ENCODE measurements at places on chromosomes 12 and 14.

GRCh38 chr12:46779879-46780278 lies 45.9 kb downstream of the SLC38A4 start:
- DNase-seq = no peak

DNA sequence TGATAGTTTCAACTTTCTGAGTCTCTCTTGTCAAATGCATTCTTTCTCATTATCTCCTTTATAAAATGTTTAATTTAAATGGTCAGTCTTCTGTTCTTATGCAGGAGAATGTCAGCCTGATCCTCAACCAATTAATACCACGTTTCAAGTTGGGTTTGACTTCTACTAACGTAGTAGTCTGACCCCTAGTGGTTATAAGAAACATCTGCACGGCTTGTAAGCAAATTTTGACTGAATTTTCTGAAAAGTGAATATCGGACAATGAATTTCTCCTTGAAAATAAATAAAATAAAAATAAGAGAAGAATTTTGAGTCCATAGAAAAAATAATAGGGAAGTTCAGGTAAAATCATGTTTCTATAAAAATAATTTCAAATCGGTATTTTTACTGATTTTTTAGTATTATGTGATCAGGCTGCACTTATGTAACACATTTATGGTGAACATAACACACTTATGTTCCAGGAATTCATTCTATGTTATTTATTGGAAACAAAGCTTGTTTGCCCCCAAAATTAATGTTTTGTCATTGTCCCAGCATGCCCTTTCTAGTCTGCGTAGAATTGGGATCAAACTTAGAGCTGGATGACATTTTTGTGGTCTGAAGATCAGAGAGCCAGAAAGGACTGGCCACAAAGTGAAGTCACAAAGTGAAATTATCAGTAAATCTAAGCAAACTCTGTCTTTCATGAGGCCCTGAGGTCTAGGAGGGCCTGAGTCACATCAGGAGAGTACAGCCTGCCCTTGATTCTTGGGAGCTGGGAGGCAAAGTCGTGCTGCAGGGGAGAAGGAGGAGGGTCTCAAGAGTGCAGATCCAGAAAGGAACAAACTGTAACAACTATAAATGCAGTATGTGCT lies 101.2 kb upstream of the STXBP6 start:
- DNase-seq = peak; percentile 34

GRCh38 chr12:77531912-77532311 lies 298.8 kb upstream of the NAV3 start:
- no peak for DNase-seq

GRCh38 chr12:131948166-131948712 lies 1.5 kb upstream of the EP400 start:
- DNase-seq = no peak

GRCh38 chr14:75295491-75296345 lies 17.1 kb downstream of the FOS start:
- no peak for DNase-seq

GRCh38 chr12:80589077-80589476 lies 118.4 kb upstream of the MYF6 start:
- no peak for DNase-seq

DNA sequence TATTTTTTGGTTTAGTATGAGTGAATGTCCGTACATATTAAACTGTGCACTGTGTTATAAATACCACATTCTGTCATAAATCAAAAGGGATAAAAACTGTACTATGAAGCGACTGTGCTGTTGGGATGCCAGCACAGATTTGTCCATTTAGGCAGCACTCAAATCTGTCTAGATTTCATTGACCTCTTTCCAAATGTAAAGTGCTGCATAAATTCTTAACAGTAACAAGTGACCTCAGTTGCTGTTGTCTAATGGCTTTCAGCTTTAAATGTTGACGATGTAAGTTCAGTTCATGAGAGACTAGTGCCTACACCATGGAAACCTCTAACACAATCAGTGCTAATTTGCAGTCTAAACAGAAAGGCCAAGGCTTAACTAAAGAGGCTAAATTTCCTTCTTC lies 531.4 kb upstream of the LMO3 start:
- DNase-seq = no peak

DNA sequence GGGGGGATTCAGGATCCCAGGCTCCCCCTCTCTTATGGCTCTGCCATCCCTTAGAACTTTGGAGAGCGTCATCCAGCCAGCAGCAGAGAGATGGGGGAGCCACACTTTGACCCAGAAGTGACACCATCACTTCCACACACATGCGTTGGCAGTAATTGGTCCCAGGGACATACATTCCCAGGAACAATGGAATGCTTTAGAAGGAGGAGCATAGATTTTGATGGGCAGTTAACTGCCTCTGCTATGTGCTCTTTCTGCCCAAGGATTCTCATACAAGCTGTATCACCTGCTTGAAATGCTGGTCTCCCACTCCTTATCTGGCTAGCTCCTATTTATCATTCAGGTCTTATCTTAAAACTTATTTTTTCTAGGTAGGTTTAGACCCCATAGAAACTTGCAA lies 109.0 kb upstream of the RPH3A start:
- DNase-seq = no peak

- no peak for DNase-seq
Measured at GRCh38 chr14:77613201-77613600, 3.2 kb downstream of the SPTLC2 start.

DNA sequence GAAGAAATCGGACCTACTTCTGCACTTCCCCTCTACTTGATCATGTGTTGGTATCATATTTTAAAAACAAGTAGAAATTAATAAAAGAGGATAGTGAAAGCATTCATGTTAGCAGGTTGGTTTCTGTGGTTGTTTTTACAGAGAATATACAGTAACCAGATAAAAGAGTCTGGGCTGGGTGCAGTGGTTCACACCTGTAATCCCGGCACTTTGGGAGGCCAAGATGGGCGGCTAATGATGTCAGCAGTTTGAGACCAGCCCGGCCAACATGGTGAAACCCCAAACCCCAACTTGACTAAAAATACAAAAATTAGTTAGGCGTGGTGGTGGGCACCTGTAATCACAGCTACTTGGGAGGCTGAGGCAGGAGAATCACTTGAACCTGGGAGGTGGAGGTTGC lies 55.9 kb downstream of the LRP6 start:
- DNase-seq = no peak

GRCh38 chr12:46773586-46774321 lies 52.0 kb downstream of the SLC38A4 start:
- DNase-seq = no peak

DNA sequence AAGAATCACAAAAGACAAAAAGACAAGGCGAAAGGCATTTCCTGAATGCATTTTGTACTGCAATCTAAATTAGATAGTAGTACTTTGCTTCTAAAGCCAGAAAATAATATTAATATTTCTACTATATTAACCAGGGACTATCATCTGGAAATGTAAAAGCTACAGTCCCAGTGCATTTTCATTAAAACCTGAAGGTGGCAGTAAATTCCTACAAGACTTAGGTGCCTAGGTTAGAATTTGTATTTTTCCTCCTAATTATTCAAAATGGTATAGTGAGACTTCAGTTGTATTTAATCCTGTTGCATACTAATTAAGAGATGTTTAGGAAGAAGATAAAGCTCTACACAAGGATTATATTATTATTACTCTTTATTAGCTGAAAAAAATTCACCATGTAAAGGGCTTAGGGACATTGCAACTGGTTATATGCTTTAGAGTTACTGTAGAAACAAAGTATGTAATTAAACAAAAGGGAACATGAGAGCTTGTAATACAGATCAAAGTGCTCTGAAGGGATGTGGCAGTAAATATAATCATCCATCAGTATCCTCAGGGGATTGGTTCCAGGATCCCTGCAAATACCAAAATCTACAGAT lies 53.6 kb downstream of the BRMS1L start:
- DNase-seq = no peak

- DNase-seq = no peak
Measured at GRCh38 chr14:60859525-60859924, 121.4 kb downstream of the TRMT5 start.

Data from astrocyte of the cerebellum (primary cell).